ENCODE measurements at places on chromosomes 11 and 22.

DNA sequence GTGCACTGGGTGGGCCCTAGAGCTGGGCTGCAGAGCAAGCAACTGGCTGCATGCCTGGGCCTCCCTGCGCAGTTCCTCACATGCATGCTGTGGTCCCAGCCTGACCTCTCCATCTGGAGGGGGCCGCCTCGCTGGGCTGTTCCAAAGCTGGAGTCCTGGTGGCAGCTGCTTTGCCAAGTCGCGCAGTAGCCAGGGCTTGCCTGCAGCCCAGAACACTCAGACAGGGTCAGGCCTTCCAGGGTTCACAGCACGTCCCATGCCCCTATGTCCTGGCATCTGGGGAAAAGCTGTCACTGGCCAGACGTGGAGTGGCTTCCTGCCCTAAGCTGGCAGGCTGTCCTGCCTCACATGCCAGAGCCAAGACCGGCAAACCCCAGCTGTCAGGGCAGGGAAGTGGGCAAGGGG, 16.5 kb upstream of the CDC42EP2 start:
- DNase-seq = no peak

DNA sequence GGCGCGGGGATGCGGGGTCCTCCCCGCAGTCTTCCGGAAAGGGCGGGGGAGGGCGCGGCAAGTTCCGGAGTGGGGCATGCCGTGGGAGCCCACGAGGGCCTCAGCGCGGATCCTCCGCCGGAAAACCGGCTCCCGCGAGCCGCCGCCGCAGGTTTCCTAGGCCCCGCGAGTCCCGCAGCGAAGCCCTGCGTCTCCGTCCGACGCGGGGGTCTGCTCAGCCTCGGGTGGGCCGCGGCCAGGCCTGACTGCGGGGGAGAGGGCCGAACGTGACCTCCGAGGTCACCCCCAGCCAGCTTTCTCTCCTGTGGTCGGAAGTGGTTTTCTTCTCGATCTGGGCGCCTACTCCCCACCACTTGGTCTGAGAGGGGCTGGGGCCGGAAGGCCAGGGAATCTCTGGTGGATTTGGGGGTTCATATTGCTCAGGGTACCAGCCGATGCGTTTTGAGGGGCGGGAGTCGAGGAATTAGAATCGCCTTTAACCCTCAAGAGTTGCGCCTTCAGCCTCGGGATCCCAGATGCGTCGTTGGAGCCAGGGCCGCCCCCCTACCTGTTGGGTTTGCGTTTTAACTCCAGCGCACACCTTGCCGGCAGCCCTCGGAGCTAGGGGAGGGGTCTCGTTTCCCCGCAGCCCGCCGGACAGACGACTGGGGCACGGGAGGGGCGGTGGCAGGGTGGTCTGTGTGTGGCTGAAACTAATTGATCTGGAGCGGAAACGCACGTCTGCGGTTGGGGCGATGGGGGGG, 3.6 kb upstream of the CCND1 start:
- DNase-seq = no peak

DNA sequence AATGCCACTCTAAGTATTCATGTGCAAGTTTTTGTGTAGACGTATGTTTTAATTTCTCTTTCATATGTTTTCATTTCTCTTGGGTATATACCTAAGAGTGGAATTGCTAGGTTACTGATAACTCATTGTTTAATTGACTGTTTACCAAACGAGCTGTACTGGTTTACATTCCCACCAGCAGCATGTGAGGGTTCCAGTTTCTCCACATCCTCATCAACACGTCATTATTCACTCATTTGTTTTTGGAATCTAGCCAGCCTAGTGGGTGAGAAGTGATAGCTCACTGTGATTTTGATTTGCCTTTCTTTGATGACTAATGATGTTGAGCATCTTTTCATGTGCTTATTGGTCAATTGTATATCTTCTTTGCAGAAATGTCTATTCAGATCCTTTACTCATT, 4.0 kb downstream of the ANKRD13D start:
- no peak for DNase-seq

GRCh38 chr11:72951888-72952287, 137.7 kb downstream of the ATG16L2 start:
- DNase-seq = no peak

GRCh38 chr22:24059121-24059520, 48.0 kb downstream of the CABIN1 start:
- DNase-seq = no peak

DNA sequence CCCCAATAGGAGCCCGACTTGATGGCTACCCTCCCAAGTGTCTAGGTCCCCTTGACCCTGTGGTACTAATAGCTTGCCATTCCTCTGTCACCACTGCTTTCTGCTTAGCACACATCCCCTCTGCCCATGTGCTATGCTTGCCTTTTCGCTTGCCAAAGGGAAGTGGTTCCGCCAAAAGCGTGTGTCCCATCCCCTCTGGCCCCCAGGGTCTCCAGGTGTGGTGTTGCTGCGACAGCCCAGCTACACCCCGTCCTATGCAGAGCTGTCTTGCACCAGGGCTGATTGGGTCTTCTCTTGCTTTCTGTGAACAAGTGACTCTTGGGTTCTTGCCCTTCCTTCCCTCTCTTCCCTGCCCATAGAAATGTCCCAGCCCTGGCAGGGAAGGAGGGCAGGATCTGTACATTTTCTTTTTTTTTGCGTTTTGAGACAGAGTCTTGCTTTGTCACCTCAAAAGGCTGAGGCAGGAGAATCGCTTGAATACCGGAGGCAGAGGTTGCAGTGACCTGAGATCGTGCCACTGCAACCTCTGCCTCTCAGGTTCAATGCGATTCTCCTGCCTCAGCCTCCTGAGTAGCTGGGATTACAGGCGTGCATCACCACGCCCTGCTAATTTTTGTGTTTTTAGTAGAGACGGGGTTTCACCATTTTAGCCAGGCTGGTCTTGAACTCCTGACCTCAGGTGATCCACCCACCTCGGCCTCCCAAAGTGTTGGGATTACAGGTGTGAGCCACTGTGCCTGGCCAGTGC, 3.9 kb downstream of the TANGO2 start:
- DNase-seq = no peak

- no peak for DNase-seq
These were observed 97.1 kb upstream of the RAG2 start for GRCh38 chr11:36695111-36695510.

- DNase-seq = no peak
These were observed 18.3 kb upstream of the MICALL1 start for GRCh38 chr22:37887584-37888378.

- no peak for DNase-seq
These were observed 545.8 kb downstream of the INSC start for GRCh38 chr11:15660496-15660895.

- DNase-seq = no peak
These were observed 89.5 kb downstream of the TBC1D22A start for GRCh38 chr22:46851941-46852340.

DNA sequence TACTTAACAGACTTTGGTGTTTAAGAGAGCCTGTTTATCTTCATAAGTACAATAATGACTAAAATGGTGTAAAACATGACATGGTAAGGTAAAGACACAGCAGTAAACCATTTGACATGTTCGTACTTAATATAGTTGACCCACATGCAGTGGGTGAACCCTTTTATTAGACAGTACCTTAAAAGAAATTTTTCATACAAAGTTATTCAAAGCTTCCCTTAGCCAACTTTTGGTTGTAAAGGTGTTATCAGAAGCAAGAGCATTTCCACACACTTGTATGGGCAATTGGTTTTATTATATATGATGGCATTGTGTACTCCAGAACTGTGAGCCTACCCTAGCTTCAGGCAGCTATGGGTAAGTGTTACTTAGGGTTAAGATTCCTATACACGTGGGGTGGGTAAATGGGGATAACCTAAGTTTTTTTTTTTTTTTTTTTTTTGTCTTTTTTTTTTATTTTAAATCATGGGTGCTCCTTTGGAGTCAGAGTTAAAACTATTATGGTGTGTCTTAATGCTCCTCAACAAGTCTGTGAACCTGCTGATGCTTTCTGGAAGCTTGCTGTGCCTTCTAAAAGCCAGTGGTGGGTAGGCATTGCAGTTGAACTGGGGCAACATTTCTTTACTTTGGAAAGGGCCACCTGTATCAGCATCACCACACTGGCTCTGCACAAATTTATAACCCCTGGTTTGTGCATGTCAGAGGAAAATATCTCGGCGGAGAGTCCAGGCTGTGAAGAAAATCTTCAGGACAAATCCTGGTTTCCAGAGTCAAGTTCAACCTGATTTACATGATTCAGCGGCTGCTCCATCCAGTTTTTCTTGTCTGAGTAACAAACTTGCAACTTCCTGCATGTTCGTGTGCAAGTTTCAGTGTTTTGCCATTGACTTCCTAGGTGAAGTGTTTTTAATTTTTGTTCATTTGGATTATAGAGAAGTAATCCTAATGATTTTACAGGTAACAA, 3.3 kb downstream of the PCF11 start:
- no peak for DNase-seq

GRCh38 chr11:108757630-108758029, 92.8 kb downstream of the DDX10 start:
- DNase-seq = no peak

DNA sequence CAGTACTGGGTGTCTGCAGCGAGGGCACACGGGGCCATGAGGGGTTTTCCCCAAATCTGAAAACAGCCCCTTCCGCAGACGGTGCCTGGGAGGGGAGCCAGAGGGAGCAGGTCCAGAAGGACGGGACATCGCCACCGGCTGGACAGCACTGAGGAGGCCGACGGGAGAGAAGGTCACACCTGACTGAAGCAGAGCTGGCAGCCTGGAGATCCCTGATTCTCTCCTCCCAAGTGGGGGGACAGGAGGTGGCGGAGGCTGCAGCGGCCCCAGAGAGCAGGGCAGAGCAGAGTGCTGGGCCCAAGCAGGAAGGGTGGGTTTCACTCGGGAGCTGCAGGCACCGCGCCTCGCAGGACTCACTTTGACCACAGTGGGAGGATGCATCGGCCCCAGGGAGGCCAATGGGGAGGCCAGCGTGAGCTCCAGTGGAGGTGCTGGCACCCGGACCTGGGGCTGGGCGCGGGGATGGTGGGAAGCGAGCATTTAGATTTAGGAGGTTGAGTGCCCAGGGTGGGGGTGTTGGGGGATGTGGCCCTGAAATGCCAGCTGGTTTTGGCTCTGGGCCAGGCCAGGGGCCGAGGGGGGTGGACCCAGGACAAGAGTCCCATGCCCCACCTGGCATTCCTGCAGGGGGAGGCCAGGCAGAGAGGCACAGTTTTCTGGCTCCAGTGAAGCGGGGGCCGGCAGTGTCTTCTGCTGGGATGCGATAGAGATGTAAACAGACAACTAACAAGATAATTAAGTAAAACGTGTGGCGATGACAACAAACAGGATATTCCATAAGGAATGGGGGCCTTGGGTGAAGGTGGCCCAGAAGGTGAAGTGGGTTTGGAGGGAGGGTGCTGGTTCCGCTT, 92.3 kb upstream of the FGF3 start:
- no peak for DNase-seq

GRCh38 chr22:27459999-27460398, 341.6 kb downstream of the MN1 start:
- no peak for DNase-seq
